ENCODE measurements at places on chromosomes 1 and 21.

GRCh38 chr1:154707901-154708463 lies 100.0 kb upstream of the ADAR start:
- no peak for DNase-seq

DNA sequence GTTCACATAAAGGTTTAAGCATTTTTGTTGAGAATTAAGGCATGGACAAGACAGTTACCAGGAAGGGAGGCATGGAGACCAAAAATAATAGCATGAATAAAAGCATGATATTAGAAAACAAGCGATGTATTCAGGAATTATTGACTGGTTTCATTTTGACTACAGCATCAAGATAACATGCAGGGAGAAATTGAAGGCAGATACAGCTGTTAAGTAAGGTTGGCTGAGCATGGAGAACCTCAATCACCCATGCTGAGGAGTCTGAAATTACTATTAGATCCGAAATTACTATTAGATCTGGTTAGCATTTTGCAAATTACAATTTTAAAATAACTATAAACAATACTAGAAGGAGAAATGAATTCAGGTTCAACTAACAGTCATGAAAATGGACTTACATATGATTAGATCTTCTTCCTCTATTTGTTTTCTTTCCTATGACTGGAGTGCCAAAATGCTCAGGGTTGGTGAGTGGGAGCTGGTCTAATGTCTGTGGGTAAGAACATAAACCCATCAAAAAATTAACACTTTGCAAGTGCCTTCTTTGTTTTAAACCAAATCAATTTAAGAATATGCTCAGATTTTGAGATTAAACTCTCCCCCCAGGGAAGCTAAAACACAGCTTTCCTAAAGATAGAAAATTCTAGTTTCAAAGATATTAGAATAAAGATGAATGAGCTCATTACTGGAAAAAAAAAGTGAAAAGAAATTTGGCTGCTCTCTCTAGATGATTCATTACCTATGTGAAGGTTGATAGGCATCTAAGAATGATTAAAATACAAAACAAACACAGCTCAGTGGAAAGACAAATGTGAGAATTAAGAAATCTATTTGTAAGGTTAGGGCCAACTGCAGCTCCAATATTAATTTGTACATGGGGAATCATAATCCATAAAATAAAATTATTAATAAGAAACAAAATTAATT lies 81.7 kb downstream of the ARID4B start:
- peak; percentile 31 for DNase-seq

GRCh38 chr1:184956999-184957700 lies 17.2 kb downstream of the NIBAN1 start:
- DNase-seq = no peak

DNA sequence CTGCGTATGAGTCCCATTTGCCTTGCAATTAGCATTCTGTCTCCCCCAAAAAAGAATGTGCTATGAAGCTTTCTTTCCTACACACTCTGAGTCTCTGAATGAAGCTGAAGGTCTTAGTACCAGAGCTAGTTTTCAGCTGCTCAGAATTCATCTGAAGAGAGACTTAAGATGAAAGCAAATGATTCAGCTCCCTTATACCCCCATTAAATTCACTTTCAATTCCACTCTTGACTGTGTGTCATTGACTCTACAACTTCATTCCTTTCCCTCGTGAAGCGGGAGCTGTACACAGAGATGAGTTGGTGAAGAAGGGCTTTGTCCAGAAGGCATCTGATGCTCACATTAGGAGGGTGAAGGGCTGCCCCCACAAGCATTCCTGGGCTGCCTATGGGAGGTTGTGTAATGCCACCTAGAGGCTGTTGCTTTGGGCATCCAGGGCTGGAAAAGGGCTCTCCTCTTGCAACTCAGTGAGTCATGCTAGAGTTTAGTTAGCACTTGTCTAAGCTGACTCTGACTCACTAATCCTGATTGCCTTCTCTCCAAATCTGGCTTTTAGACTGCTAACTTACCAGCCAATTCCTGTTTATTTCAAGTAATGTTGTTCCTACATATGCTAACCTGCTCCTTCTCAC lies 1.8 kb downstream of the SPRR1B start:
- peak; percentile 7 for DNase-seq

DNA sequence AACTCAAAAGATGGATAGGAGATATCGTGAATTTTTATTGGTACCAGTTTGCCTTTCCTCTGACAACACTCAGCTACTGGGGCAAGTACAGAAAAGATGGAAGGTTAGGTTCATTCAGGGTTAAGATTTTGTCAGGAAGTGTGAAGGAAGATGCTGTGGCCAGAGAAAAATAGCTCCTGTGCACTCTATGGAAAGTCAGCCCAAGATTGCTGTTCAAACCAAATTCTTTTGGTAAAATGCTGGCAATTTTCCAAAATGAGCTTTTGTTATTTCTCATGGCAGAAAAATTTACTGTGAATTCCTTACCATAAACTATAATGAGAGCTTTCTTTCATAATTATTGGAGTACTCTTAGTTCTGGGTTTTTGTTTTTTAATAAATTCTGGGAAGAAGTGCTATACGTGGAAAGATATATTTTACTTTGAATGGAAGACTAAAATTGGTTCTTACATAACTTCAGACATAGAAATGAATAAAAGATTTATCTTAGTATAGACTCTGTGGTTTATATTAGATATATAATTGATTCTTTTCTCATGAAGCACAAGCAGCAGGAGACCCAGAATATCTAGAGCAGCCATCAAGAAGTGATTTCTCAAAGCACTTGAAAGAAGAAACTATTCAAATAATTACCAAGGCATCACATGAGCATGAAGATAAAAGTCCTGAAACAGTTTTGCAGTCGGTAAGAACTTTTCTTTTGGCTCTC lies 112.2 kb downstream of the USP25 start:
- DNase-seq = no peak

GRCh38 chr1:6969106-6969505 lies 183.9 kb downstream of the CAMTA1 start:
- DNase-seq = peak; percentile 96

GRCh38 chr1:225908773-225909172 lies 15.3 kb downstream of the PYCR2 start:
- no peak for DNase-seq

DNA sequence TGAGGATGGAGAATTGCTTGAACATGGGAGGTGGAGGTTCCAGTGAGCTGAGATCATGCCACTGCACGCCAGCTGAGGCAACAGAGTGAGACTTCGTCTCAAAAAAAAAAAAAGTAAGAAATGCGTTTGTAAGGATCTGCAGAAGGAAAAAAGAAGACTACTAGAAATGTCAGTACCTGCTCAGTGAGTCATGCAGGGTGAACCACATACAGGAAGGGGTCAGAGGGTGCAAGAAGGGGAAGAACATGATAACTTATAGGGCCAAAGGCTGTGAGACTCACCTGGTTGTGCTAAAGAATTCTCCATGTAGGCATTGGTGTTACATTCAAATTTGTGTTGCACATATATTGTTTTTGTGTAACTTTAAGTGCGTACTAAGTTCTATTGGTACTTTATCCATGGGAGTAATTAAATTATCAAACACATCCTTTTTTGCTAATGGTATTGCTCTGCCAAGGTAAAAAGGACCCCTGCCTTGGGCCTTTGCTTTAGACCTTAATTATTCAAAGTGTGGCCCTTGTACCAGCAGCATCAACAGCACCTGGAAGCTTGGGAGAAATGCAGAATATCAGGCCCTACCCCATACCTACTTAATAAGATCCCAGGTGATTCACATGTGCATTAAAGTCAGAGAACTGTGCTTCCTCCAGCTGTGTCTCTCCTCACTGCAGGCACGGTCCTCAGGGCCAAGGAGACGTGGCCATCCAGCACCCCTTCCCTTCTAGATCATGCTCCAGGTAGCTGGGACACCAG lies 96.4 kb upstream of the PPP2R5A start:
- DNase-seq = peak; percentile 65

- DNase-seq = no peak
Observed at GRCh38 chr21:45135868-45136267, 61.5 kb downstream of the ADARB1 start.

GRCh38 chr1:47842228-47842919 lies 154.8 kb downstream of the TRABD2B start:
- DNase-seq = no peak

- DNase-seq = peak; percentile 81
Observed at GRCh38 chr1:55179177-55179835, 35.9 kb downstream of the USP24 start.

DNA sequence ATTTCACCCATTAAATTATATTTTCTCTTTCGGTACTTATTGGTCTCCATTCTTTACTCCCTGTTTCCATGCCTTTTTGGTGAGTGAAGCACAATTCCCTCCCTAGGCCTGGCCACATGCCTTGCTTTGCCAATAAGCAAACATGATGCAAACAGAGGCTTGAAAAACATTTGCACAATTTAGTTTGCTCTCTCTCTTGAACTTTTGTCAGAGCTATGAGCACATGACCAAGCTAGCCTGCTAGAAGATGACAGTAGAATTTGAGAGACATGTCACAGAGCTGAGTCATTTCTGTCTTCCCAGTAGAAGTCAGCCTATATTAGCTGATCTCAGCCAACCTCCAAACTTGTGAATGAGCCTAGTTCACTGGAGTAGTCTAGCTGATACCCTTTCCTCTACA lies 24.6 kb downstream of the ANGPTL3 start:
- DNase-seq = peak; percentile 25

DNA sequence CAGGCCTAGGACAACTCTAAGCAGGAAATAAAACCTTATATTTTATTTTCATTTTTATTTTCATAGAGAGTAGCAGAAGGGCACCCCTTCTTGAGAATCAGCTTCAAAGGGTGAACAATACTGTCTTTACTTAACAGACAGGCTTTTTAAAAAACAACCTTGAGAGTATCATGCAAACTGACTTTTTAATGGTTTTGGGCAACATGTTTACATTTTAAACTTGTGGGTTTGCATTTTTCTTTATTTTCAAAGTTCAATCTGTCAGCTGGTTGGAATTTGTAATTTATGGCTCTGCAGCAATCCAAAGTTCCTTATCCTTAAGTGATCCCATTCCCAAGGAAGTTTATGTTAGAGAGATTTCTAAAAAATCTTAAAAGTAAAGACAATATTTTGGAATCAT lies 392.3 kb upstream of the ADAMTS5 start:
- DNase-seq = no peak

DNA sequence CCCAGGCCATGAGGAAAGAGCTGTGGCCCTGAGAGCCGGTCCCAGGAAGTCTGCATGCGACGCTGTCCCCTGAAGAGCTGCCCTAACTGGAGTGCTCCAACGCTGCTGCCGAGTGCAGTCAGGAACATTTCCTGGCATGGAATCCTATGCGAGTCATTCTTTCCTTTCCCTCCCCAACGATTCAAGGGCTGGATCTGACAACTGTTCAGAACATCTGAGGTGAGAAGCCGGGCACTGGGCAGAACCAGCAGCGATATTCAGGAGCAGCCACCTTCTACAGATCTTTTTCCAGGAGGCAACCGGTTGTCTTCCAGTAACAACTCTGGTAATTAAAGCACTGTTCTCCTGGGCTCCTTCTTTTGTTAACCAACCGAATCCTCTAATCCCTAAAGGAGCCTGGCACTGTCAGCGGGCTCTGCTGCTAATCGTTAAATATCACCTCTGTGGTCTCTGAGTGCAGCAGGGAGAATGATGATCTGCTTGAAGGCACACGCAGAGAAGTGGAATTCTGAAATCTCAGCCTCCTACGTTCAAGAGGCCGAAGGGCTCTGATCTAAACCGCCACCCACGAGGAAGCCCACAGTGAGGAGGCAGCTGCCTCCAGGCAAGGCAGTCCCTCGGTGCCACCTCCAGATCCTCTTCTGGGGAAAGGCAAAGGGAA lies 55.8 kb downstream of the SLC45A1 start:
- DNase-seq = no peak

- DNase-seq = peak; percentile 47
Observed at GRCh38 chr1:248696261-248696660, 6.3 kb downstream of the OR14I1 start.

DNA sequence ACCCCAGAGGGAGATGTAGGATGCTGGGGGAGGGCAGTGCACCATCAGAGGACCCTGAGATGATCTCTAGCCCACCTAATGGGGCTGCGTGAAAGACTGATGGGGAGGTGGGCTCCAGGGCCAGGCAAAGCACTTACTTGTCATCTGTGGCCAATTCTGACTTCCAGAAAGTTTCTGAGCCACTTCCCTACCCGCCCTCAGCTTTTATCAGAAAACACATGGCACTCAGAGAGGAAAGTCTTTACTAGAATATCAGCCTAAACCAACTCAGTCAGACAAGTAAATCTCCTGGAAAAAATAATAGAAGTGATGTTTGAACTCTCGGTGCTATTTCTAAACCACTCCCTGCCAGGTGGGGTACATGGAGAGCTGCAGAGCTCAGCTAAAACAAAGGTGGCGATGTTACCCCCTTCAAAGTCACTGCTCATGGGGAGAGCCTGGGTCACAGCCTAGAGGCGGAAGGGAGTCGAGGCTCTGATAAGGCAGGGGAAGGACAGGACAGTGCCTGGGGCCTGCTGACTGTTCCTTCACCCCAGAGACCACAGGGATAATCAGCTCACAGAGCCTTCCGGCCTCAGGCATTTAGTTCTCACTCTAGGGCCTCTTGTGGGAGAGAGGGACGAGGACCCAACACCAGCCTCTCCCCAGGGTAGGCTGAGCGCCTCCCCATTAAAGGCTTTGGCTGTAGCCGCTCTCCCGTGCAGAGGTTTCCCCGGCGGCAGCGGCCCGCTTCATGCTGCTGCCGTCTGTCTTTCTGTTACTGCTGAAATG lies 14.2 kb downstream of the SMIM12 start:
- peak; percentile 47 for DNase-seq

GRCh38 chr1:28370239-28371009 lies 884 bp downstream of the PHACTR4 start:
- DNase-seq = peak; percentile 67

DNA sequence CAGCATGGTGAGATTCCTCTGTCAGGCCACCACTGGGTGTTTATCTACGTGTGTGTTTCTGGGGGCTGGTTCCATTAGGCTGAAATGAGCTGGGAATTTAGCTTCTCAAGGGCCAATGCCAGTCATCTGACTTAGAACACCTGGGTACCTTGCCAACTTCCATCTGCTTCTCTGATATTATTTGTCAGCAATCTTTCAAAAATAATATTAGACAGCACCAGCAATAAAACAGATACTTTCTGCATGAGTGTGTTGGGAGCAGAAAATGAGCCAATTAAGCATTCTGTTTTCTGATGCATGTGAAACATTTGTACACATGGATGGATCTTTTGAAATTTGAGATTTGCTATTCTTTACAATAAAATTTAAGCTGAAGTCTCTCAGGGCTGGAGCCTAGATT lies 124.1 kb downstream of the RYR2 start:
- DNase-seq = no peak

- no peak for DNase-seq
Observed at GRCh38 chr1:234775477-234776246, 165.7 kb upstream of the IRF2BP2 start.

- DNase-seq = no peak
Observed at GRCh38 chr1:174031099-174031498, 8.9 kb upstream of the RC3H1 start.

GRCh38 chr21:39110431-39110830 lies 72.8 kb downstream of the PSMG1 start:
- no peak for DNase-seq
